ENCODE measurements at places on chromosomes 6 and 20.

DNA sequence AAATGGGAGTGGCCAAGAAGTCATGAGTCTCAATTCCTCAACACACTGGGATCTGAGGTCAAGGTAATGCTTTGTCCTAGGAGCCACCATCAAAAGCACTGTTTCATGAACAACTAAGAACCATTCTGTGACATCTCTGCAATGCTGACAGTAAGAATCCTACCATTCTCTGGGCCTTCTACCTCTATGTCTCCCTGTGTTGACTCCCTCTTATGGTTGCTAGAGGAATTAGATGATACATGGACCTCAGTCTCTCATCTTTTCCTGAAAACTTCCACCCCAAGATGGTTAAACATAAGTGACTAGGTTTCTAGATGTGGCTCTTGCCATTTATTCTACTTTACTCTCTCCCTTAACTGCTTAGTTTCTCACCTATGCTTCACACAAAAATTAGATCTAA, 9.1 kb downstream of the MTRF1L start:
- DNase-seq, result no peak

- no peak for DNase-seq
These were observed 30.5 kb downstream of the PLN start for GRCh38 chr6:118578617-118579016.

- DNase-seq, result no peak
These were observed 69.3 kb upstream of the ZNFX1 start for GRCh38 chr20:49347156-49347555.

DNA sequence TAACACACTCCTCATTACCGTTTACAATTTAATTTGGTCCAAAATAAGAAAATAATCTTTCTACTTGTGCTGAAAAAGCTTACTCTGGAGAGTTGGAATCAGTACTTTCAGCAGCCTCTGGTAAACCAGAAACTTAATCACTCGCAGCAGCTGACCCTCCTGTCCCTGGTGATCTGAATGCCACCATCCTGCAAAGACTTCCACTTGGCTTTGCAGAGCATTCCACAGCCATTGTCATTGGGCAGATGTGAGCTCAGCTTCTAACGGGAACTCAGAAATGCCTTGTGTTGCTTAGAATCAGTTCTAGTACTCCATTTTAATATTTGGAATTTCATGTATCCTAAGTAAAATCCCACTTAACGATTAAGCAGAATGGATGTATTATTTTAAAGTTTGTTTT, 59.7 kb downstream of the PHACTR1 start:
- no peak for DNase-seq

- no peak for DNase-seq
These were observed 12.2 kb upstream of the STK35 start for GRCh38 chr20:2089447-2089846.

GRCh38 chr20:16147216-16147615, 426.0 kb downstream of the KIF16B start:
- no peak for DNase-seq

- DNase-seq, result peak; percentile 77
These were observed 1.1 kb downstream of the TCP11 start for GRCh38 chr6:35139924-35140638.

DNA sequence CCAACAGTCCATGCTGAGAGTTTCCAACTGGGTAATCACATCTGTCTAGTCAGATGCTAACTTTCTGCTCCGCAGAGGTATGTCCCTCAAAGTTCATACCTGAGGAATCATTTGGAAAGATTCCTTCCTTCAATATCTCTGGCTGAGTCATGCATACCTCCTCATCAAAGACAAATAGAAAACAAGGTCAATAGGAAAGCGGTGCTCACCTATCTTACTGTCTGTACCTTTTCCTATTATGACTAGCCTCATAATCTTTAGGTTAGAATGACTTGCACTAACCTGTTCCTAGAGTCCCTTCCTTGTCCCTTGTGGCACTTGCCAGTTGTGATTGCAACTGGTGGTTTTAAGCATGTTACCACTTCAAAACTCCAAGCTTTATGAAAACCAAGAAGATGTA, 78.2 kb upstream of the PTPRK start:
- DNase-seq, result no peak

GRCh38 chr6:152948150-152948768, 34.6 kb downstream of the FBXO5 start:
- peak; percentile 60 for DNase-seq

GRCh38 chr20:15544742-15545141, 1028.5 kb downstream of the KIF16B start:
- DNase-seq, result no peak

DNA sequence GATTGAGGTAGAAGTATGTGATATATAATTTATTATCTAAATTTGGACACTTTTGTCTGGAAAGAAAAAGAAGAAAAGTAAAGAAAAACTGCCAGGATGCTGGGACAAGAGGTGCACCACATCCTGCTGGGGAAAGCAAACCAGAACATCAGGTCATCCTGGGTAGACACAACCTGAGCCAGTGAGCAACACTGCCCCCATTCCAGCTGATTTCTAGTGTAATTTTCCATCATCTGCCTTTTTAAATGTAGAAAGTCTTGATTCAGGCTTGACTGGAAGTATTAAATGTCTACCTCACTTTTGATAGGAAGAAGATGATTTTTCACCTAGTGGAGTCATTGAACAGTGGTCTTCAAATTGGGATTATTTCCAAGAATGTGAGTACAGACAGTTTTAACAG, 1164.5 kb upstream of the CITED2 start:
- no peak for DNase-seq

GRCh38 chr6:54846243-54846856, at the start of gene FAM83B:
FAM83B (plus strand) TSS chr6:54846771; CDS start chr6:54870247, 23,476 bp downstream.
- peak; percentile 21 for DNase-seq

DNA sequence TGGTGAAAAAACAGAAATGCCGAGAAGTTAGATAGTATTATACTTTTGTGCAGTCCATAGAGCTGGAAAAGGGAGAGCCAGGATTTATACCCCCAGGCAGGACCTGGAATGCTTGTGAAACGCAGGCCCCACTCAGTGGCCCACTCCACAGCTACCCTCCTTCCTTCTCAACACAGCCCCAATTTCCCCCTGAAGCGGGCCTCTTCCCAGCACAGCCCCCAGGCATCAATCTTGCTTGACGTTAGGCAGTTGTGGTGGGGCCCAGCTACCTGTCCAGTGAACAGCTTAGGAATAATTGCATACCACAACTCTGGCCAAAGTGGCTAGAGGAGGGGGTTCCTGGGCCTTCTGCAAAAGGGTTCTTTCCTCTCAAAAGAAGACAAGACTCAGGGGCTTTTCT, 61.3 kb downstream of the PPP1R3G start:
- DNase-seq, result no peak

- DNase-seq, result no peak
These were observed 99.2 kb downstream of the PDE7B start for GRCh38 chr6:135950669-135951068.

- DNase-seq, result no peak
These were observed 3.8 kb downstream of the NFKBIE start for GRCh38 chr6:44261581-44261980.

DNA sequence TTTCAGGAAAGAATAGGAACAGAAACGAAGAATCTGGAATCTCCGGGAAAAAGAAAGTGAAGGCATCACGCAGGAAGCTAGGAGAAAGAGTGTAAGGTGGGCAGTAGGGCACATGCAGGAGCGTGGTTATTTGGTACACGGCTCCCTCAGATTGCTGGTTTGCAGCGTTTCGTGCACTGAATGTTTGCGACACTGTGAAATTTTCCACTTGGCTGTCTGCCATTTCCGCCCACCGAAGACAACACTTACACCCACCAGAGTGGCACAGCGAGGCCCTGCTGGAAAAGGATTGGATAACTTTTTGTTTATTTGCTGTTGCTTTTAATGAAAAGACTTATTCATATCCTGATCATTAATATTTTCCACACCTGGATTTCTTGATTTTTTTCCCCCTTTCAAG, 248.3 kb downstream of the GMPR start:
- DNase-seq, result no peak

DNA sequence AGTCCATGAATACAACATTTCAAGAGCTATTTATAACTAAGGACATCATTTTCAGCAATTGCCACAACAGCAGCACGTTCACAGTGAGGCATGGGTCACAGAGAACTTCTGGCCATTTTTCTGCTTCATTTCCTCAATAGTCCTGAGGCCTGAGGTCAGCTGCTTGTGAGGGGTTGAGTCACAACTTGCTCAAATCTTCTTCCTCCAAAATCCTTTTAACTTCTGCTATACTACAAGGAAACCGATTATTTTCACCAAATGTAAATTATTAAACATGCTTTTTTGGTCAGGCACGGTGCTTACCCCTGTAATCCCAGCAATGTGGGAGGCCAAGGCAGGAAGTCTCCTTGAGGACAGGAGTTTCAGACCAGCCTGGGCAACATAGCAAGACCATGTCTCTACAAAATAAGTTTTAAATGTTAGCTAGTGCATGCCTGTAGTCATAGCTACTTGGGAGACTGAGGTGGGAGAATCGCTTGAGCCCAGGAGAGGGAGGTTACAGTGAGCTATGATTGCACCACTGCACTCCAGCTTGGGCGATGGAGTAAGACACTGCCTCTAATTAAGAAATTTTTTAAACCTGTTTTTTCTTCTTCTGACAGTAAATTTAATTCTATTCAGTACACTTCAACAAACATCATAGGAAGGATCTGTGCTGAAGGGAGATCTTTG, 11.1 kb upstream of the SLC16A10 start:
- DNase-seq, result no peak

- DNase-seq, result no peak
These were observed 88.8 kb downstream of the THEMIS start for GRCh38 chr6:127811900-127812570.

- DNase-seq, result no peak
These were observed 610.1 kb upstream of the ARID1B start for GRCh38 chr6:156167016-156167624.

DNA sequence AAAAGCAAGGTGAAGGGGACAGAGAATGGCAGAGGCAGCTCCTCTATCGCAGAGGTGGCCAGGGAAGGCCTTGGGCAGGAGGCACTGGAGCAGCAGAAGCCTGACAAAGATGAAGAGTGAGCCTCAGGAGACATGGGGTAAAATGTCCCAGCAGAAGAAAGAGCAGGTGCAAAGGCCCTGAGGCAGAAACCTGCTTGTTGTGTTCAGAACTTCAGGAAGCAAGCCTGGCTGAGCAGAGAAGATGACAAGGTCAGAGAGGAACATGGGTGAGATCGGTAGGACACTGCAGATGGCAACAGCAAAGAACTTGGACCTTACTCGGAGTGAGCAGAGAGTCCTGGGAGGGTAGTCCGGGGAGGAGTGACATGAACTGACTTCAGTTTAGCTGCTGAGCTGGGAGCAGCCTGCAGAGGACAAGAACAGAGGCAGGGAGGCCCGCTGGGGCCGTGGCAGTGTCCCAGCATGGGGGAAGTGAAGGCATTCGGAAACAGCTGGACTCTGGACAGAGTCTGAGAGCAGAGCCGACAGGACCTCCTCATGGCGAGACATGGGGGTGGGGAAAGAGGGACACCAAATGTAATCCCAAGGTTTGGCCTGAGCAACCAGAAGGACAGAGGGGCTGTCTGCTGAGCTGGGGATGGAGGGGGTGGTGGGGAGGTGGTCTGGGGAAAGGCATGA, 106.3 kb downstream of the PREX1 start:
- DNase-seq, result no peak

- peak; percentile 28 for DNase-seq
These were observed 95.6 kb downstream of the SNAP25 start for GRCh38 chr20:10314198-10314597.

DNA sequence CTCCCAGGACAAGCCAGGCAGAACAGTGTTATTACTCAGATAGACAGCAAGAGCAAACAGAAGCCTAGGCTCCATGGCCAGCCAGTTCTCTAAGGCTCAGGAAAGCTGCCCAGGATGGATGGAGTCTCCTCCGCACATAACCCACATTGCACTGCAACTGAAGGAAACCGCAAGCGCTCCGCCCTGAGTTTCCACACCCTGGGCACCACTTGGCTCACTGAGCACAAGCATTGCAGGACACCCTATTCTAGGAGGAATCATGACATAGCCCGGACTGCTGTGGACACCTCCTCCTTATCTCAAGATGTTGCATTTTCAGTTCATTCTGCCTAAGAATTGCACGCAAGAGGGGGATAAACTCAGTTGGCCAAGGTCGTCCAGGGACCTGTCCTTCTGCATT, 42.9 kb downstream of the LINC00237 start:
- no peak for DNase-seq
